ENCODE measurements at places on chromosomes 4 and X. TPM values are rescaled to one million over a fixed set of nuclear protein-coding genes. Genes with fewer than 3 reads are reported as not detected.

Gene MAP9
- 0.71 TPM for total RNA-seq

DNA sequence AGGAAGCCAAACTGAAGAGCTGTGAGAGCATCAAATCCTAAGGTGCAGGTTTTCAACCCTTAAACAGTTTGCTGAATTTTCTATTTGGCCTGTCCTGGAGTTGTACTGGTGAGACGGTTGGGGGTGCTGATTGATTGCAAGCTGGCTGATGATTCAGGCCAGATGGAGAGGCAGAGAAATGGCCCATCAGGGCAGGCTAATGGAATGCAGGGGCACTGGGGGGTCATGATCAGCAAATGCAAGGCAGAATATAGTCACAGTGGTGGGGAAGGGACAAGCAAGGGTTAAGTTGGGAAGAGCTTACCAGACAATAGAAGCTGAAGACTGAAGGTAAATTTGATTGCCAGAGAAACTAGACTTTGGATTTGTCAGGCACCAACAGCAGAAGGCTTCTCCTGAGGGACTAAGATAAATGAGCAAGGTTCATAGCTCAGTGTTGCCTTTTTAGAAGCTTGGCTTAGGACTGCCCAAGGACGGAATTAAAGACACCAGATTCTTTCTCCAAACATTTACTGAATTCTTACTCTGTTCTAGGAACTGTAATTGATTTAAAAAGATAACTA lies 4.3 kb upstream of the AADAT start:
- DNase-seq = no peak
- H3K27ac ChIP-seq = no peak overlapping the region
- H3K36me3 ChIP-seq = no peaks in the 10 kb centered on the region
- H3K4me1 ChIP-seq = peaks cover under 1% of the 10 kb centered on the region

DNA sequence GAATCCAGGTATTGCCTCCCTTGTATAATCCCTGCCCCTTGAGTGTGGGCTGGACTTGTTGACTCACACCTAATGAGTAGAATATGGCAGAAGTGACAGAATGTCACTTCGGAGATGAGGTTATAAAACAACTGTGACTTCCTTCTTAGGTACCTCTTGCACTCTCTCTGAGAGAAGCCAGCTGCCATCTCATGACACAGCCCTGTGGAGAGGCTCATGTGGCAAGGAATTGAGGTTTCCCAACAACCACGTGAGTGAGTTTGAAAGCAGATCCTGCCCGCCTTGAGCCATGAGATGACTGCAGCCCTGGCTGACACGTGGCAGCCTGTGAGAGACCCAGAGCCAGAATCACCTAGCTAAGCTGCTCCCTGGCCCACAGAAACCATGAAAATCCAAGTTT lies 13.5 kb downstream of the ASB11 start:
- H3K27ac ChIP-seq = peak overlapping the region; percentile 91
- no peak overlapping the region for H3K4me3 ChIP-seq
- peak; percentile 94 for DNase-seq
- H3K4me1 ChIP-seq = peaks cover 22% of the 10 kb centered on the region

Gene XKRX
- 0.16 TPM for total RNA-seq

DNA sequence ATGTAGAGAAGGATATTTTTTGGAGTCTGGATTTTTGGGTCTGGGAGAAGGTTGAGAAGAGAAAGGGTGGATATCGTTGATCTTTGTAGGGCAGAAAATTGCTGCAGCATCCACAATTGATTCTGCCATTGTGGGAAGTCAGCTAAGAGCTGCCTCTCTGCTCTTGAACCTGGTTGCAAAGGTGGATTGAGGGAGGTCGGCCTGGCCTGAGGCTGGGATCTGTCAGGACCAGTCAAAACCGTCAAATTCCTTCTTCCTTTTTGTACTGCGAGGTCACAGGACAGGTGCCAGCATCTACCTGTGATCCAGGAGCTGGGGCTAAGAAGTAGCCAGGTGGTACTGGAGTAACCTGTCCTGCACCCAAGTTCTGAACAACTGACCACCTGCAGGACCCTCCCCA lies 93.7 kb downstream of the SHOX start:
- no peak for DNase-seq
- H3K36me3 ChIP-seq = no peaks in the 10 kb centered on the region
- no peaks in the 10 kb centered on the region for H3K4me1 ChIP-seq
- H3K27ac ChIP-seq = no peak overlapping the region

Measured in gastrocnemius medialis (tissue), 4 donors.